ENCODE measurements at places on chromosomes 4 and X.

DNA sequence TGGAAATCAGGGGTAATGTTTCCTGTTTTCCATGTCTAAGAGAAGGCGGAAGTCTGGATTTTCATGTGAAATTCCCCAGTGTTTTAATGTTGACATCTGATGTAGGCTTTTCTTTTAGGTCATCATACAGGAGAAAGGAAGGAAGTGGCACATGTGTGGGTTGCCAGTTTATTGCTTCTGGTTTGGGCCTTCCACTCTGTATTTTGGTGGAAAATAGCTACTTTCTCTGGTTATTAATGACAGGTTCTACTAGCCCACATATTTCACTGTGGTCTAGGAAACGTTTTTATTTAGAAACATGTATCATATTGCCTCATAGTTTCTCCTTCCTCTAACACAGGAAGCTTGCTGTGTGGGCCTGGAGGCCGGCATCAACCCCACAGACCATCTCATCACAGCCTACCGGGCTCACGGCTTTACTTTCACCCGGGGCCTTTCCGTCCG lies 7.2 kb downstream of the PDHA1 start:
- no peak for DNase-seq

DNA sequence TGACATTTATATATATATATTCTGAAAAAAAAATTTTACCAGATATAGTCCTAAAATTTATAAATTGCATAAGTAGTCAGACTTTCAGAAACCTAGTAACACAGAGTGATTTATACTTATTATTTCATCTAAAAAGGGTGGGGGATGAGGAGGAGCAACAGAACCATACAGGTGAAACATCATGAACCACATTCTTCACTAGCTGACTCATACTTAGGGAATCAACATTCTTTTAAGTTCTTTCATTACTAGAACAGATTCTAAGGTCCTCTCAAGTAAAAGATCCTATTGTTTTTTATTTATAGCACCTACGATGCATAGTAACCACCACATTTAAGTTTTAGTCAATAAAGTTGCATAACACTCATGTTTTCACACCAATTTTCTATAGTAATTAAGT lies 166.1 kb downstream of the LRBA start:
- no peak for DNase-seq

GRCh38 chr4:100657187-100657586 lies 139.4 kb upstream of the EMCN start:
- no peak for DNase-seq

DNA sequence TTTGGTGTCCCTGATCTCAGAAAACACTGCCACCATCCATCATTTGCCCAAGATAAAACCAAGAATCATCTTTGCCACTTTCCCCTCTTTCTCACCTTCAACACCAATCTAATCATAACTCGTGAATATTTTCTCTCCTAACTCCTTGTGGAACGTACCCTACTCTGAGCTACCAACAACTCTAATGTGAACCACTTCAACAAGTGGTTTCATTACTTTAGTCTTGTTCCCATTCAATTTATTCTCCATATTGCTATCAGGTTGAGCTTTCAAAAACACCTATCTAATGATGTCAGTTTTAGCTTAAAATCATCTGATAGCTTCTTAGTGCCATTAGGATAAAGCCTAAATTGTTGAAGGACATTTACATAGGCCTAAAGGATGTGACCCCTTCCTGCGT lies 39.8 kb upstream of the CXorf38 start:
- DNase-seq: no peak

DNA sequence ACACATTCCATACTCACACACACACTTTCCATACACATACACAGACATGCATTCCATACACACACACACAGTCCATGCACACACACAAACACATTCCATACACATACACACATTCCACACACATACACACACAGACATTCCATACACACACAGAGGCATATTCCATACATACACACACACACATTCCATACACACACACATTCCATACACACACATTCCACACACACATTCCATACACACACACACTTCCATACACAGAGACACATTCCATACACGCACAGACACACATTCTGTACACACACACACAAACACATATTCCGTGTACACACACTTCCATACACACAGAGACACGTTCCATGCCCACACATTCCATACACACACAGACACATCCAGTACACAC lies 14.8 kb downstream of the LINC00632 start:
- no peak for DNase-seq

DNA sequence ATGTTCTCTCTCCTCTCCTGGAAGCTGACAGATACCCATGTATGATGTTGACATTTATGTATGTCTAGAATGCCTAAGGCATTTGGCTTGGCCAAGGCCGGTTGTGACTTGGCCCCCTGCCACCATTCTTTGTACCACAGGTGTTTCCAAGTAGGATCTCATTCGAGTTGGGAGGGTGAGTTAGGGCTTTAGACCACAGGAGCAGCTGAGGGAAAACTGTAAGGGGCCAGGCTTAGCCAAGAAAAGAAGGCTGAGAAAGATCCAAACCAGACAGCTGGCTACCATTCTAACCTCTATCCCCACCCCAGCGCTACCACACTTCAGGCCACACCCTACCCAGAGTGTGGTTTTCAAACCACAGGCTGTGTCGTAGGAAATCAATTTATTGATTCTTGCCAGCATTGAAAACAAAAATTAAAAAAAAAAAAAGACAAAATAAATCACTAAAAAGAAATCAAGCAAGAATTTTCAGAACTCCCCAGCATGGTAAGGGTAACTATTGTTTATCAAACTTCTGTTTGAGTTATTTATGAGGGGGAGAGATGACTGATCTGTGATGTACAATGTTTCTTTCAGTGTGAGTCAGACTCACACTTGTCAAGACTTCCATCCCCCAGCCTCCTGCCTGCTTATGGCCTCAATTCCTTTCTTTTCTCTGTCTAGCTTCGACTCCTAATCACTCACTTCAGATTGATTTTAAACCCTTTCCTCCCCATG lies 9.9 kb downstream of the TMSB4X start:
- DNase-seq: no peak
